ENCODE measurements at places on chromosomes 11 and 22.

GRCh38 chr11:2436521-2437031 is 7.7 kb downstream of the TRPM5 start:
- DNase-seq: no peak

- no peak for DNase-seq
Observed at GRCh38 chr11:15750535-15751308, 605.6 kb downstream of the SOX6 start.

GRCh38 chr11:16000065-16000464 is 356.3 kb downstream of the SOX6 start:
- DNase-seq: no peak

GRCh38 chr11:118615282-118615975 is 8.0 kb downstream of the PHLDB1 start:
- DNase-seq: no peak

DNA sequence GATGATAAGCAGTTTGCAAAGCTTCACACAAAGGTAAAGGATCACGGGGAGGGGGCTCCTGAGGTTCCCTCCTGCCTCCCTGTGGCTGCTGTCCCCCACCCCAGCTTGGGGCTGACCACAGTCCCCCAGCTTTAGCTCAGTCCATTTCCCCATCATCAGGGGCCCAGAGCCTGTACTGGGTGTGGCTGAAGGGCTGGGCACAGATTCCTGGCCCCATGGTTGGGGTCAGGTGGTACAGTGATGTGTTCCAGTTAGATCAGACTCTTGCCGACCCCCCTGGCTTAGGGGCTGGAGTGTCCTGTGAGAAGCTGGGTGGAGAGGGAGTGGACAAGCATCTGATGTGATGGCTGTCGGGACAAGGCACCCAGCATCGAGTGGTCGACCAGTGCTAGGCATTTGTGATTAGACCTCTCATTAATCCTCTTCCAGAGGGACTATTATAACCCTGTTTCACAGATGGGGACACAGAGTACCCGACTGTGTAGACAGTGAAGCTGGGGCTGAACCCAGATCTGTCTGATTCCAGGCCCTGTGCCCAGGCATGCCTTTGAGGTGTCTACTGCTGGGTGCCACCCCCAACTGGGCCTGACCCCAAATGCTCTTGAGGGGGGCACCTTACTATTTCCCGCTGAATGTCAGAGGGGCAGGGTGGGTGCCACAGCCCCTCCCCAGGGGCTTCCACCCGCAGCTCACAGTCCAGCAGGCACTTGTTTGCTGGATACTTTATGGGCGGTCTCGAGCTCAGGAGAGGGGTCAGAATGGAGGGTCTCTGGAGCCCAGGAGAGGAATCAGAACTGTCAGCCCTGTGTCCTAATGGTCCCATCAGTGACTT is 4.3 kb downstream of the SHANK3 start:
- no peak for DNase-seq

DNA sequence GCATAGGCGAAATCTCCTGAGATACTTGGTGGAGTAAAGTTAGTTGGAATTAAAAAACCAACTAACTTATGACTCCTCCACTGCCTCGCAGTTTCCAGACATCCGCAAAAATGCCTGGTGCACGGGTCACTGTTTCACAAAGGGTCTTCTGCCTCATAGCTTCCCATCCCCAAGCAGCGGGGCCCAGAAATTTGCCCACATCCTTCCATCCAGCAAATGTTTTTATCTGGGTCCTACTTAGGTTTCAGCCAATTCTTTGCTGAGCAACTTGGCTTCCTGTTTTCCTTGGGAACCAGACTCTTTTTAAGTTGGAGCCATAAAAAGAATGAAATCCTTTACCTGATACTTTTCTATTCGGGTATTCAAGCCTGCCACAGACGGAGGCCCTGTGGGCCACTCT is 36.2 kb downstream of the FZD4 start:
- no peak for DNase-seq

DNA sequence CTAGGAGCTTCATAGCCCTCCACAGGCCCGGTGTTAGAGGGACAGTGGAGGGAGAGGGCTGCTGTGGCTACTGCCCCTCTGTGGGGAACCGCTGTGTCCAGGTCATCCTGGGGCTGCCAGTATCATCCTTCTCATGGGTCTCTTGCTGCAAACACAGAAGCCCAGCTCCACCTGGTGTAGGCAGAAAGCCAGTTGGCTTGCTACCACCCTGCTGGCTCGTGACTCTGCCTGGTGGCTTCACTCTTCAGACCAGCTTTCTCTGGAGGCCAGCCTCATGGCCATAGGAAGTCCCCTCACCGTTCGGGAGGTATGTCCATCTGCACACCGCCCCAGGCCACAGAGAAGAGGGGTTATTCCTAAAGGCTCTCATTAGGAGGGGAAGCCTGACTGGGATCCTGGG is 19.4 kb upstream of the SUSD2 start:
- no peak for DNase-seq

DNA sequence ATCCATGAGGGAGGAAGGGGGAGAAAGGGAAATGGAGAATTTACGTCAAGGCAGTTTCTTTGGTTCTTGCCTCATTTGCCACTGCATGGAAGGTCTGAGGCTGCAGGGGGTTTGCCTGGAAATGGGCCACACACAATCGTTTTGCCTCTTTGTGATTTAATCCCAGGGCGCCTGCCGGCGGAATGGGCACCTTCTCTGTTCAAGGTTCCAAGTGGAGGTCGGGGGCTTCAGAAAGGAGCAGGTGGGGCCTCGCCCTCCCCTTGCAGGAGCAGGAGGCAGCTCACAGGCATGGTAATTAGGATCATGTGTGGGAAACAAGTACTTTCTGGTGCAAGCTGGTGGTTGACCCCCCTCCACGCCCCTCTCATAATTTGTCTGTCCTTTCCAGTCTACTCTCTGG is 29.9 kb downstream of the MPPED1 start:
- no peak for DNase-seq

DNA sequence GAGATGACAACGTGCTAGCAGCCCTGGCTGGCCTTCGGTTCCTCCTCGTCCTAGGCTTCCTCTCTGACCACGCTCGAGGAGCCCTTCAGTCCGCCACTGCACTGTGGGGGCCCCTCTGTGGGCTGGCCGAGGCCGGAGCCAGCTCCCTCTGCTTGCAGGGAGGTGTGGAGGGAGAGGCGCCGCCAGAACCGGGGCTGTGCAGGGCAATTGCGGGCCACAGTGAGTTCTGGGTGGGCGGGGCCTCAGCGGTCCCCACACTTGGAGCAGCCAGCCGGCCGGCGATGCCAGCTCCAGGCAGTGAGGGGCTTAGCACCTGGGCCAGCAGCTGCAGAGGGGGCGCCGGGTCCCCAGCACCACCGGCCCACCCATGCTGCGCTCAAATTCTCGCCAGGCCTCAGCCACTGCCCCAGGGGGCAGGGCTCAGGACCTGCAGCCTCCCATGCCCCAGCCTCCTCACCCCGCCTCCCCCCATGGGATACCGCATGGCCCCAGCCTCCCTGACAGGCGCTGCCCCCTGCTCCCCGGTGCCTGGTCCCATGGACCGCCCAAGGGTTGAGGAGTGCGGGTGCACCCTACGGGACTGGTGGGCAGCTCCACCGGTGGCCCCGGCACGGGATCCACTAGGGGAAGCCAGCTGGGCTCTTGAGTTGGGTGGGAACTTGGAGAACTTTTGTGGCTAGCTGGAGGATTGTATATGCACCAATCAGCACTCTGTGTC is 399.4 kb downstream of the LUZP2 start:
- DNase-seq: no peak

DNA sequence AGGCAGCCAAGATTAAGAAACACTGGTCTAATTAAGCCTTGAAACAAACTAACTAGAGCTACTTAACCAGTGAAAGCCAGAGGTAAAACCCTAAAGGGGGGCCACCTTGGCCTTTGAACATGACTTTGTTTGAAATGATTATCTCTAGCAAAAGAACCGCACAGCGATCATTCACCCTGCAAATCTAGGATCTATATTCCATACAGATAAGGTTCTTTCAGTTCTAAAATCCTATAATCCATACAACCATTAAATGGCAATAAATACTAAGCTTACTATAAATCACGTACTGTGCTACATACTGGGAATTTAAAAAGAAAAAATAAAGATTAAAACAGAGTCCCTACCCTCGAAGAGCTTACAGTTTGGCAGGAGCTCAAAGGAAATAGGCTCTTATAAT is 40.6 kb downstream of the RBFOX2 start:
- DNase-seq: no peak

DNA sequence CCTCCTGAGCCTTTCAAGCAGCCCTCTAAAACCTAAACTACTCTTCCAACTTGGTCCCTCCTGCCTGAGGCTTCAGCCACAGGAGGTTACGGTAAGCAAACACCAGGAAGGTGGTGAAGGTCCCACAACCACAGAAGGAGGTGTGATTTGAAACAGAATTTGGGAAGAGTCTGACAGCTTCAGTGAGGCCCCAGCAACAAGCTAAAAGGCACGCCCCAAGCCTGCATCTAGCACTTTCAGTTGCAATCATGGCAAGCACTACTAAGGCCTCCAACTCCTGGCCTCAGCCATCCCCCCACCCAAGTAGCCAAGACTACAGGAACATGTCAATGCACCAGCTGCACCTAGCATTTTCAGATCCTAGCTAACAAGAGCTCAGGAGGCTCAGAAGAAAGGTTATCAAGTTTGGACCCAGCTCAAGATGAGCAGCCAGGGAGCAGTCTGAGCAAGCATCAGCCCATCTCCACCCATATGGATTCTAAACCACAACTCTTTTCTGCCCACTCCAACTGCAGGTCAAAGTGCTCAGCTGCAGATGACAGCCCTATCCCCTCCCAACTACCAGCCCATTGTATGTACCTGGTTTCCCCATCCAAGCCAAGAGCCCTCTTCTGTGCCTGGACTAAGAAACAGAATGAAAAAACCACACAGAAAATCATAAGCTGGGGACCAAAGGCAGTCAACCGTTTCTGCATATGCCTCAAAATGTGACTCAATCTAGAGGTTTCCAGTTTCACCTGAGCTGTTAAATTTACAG is 10.4 kb upstream of the AHNAK start:
- DNase-seq: peak; percentile 49

DNA sequence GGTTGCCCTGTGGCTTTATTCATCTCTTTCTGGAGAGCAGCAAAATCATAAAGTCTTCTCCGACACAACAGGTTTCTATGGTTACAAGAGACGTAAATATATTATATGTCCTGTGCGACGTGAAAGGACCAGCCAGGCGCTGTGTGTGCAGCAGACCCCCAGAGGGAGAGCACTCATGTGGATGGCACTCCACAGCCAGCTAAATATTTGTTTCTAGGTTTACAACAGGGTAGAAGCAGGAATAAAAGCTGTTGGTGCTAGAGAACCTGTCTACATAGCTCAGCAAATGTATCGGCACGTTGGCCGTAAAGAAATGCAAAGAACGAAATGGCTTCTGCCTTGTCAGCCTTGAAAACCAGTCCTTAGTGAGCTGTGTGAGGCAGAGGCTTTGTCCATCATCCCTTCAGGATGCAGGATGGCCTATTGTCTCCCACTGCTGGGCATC is 133.8 kb upstream of the PITPNB start:
- no peak for DNase-seq

- no peak for DNase-seq
Observed at GRCh38 chr11:43222215-43222614, 89.6 kb upstream of the API5 start.

- no peak for DNase-seq
Observed at GRCh38 chr11:117930668-117931330, 1.6 kb upstream of the TMPRSS13 start.

DNA sequence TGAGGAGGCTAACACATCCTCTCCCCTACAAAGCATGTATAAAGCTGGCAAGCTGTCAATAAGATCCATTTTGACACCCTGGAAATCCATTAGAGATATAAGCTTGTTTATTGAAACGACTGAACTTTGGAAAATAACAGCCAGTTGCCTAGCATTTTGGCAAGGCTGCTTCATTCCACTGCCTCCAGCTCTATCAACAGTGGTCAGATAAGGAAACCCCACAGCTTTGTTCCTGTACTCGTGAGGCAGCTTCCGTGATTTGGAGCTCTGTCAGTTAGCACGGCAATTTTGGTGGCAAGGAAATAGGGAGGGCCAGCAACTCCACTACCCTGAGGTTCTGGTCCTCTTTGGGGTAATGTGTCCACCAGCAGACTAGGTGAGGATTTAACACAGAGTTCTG is 2.0 kb upstream of the OR51S1 start:
- no peak for DNase-seq

GRCh38 chr11:76788661-76789442 is 5.7 kb downstream of the TSKU start:
- DNase-seq: no peak

- no peak for DNase-seq
Observed at GRCh38 chr11:47506795-47507562, 46.0 kb downstream of the CELF1 start.

- DNase-seq: no peak
Observed at GRCh38 chr22:31893460-31893859, 50.9 kb upstream of the YWHAH start.

- no peak for DNase-seq
Observed at GRCh38 chr11:1101318-1102089, 26.8 kb downstream of the MUC2 start.

GRCh38 chr11:9253086-9253485 is 12.1 kb downstream of the DENND5A start:
- no peak for DNase-seq

- DNase-seq: no peak
Observed at GRCh38 chr11:75781831-75782230, 13.3 kb downstream of the DGAT2 start.

- no peak for DNase-seq
Observed at GRCh38 chr11:119342023-119342300, 1.3 kb upstream of the C1QTNF5 start.

- DNase-seq: no peak
Observed at GRCh38 chr11:33347490-33348125, 90.4 kb downstream of the HIPK3 start.

GRCh38 chr11:78802058-78802761 is 227.5 kb upstream of the NARS2 start:
- DNase-seq: no peak

- no peak for DNase-seq
Observed at GRCh38 chr11:128837627-128838026, 29.5 kb downstream of the KCNJ1 start.

DNA sequence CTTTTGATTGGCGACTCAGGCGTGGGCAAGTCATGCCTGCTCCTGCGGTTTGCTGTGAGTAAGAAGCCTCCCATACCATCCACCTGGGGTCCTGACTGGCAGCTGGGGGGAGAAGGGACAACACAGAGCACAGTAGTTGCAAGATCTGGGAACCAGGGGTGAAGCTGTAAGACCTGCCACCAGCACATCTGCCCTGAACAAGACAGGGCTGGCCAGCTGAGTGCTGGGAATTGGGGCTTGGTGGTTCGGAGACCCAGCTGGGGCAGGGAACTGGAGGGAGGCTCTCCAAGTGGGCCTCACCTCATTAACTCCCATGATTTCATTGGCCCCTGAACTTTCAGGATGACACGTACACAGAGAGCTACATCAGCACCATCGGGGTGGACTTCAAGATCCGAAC is 3.4 kb downstream of the RAB1B start:
- no peak for DNase-seq

GRCh38 chr22:45896153-45896951 is 80.6 kb downstream of the WNT7B start:
- no peak for DNase-seq

- DNase-seq: no peak
Observed at GRCh38 chr11:128936606-128937251, 5.9 kb downstream of the TP53AIP1 start.

All from activated T-cell treated with anti-CD3 and anti-CD28 coated beads for 48 hours (primary cell).